ENCODE measurements at places on chromosomes 16 and 17.

- DNase-seq, result no peak
Measured at GRCh38 chr17:7775051-7775450, 57.5 kb downstream of the DNAH2 start.

GRCh38 chr16:86970279-86970678, 346.9 kb downstream of the C16orf95 start:
- no peak for DNase-seq

GRCh38 chr16:5523829-5524228, 426.2 kb upstream of the EEF2KMT start:
- no peak for DNase-seq

GRCh38 chr17:77609553-77610517, 348.7 kb upstream of the TNRC6C start:
- no peak for DNase-seq

GRCh38 chr17:4156750-4157381, 13.9 kb downstream of the CYB5D2 start:
- no peak for DNase-seq

DNA sequence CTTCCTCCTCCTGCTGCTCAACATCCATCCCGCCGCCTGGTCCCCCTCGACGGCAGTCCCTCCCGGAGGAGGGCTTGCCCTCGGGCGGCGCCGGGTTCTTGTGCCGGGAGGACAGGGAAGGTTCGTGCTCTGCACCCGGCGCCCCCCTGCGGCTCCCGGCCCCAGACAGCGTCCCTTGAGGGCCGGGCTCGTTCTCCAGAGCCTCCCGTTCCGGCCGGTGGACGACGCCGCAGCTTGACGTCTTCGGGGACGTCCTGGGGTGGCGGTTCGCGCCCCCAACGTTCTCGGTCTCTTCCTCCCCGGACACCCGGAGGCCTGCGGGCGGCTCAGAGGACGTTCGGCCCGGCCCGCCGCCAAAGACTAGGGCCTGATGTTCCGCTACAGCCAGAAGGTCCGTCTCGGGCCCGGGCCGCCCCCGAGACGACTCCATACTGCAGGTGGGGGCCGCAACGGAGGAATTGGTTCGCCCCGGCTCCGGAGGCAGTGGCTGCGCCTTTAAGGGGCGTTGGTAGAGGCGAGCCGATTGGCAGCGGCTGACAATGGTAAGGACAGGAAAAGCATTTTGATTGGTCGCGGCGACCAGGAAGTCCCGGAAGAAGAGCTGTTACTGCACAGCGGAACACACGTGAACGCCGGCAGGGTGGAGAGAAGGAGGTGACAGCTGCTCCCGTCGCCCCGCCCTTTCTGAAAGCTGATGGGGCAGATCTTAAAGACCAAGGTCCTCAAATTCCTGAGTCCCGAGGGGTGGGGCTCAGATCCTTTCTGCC, at the start of gene BORCS6:
BORCS6 (minus strand) TSS at position 470 of the 767 bp plus-strand sequence; CDS start at position 430, 40 bp downstream.
- peak; percentile 100 for DNase-seq

DNA sequence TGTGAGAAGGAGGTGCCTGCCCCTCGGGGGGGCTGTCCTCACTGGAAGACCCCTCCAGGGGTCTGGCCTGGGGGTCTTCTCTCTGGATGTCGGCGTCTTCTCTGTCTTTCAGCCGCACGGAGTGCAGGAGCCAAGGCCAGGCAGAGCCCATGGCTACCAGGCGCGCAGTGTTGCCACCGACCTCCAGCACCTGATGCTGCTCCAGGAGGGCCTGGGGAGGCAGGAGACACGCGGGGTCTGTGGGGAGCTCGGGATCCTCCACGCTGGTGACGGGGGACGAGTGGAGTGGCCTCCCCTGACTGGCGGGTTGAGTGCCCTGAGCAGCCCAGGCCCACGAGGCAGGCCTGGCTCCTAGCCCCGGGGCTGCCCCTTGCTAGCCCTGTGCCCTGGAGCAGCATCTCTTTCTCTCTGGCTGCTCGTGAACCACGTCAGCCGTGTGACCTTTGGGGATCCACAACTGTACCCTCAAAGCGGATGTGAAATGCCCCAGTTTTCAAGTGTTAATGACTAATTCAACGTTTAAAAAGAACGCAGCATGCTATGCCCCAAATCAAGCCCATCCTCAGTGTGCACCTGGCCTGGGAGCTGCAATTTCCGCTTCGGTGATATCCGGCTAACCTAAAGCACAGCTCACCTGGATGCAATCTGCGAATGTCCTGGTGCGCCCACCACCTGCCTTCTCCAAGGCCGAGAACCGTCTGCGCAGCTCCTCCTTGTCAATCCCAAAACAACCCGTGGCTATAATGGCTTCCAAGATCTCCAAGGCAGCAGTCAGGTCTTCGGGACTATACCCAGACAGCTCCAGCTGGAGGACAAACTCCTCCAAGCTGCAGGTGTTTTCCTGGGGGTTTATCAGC, 62.9 kb downstream of the IL21R start:
- DNase-seq, result no peak
